ENCODE measurements at places on chromosomes 1 and 21.

DNA sequence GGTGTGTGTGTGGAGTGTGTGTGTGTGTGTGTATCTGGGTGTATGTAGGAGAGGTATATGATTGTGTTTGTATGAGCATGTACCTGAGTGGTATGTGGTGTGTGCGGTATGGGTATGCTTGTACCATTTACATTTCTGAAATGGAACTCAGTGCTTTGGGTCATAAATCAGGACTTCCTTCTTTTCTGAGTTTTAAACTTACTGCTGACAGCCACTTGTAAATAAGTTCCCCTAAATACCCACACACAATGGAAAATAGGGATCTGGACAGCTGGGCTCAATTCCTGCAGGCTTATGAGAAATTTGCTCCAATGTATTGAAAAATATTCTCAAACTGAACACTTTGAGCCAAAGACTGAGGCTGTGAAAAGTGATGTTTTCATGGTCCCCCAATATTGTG, 293.6 kb downstream of the HLX start:
- DNase-seq, result no peak

GRCh38 chr1:111907321-111907720, 82.1 kb downstream of the KCND3 start:
- no peak for DNase-seq

- no peak for DNase-seq
Measured at GRCh38 chr21:30674312-30674711, 31.6 kb downstream of the KRTAP20-3 start.

- DNase-seq, result no peak
Measured at GRCh38 chr21:28928578-28929420, 63.9 kb downstream of the LTN1 start.

GRCh38 chr1:69321311-69321710, 246.4 kb upstream of the LRRC7 start:
- DNase-seq, result no peak

DNA sequence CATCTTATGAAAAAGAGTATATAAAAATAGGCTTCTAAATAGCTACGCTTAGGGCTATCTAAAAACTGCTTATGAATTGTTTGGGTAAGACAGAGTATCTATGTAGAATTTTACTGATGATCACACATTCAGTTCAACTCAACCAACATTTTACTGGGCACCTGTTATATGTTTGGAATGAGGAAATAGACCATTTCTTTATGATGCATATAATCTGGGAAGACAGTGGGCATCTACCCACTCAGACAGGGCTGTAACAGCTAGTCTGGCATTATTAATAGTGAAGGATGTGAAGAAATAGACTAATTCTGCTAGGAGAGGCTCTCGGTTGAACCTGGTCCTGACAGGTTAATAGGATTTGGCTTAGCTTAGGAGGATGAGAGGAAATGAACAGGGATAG, 56.9 kb downstream of the TIAM1 start:
- no peak for DNase-seq

DNA sequence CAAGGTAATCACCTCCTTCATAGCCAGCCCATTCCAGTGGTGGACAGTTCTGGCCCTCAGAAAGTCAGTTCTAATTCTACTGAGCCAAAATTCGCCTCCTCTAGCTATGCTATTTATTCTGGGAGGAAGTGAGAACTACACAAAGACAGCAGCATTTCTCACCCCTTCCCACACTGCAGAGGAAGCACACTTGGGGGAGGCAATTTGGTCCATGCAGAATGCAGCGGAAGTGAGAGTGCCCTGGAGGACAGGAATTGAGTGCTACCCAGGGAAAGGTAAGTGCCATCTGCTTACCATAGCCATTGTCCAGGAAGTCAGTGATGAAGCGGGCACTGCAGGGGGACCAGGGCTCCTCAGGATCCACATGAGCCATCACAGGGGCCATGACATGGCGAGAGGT, 3.7 kb downstream of the ADAMTS4 start:
- DNase-seq, result no peak

DNA sequence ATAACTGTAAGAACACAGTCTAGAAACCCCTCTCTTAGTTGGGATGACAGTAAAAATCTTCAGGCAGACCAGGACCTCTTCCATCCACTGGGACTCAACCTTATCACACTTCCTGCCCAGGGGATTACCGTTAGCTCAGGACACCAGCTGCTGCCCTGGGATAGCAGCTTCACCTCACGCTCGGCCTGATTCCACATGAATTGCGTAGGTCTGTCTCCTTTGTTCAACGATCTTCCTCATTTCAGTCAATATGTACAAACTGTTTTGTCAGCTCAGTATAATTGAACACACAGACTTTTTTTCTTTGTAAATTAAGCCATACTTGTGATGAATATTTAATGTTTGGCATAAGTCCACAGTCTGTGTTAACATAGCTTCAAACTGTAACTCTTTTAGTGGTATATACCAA, 290.4 kb downstream of the GRIK1 start:
- DNase-seq, result no peak

GRCh38 chr1:203799971-203800370, 4.5 kb downstream of the ZBED6 start:
- no peak for DNase-seq

DNA sequence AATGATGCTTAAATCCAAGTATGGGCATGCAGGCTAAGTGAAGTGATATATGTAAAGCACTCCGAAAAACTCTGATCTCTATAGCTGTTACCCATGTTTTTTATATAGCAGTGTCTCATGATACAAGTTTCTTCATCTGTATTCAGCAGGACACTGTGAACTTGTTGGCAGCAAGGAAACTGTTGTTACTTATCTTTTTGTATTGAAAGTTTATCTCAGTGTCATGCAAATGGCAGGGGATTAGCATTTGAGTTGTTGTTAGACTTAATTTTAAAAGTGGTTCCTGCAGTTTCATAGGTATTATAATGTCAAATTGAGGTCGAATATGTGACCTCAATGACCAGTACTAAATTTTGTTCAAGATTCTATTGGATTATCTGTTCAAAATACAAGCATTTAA, 47.9 kb downstream of the NCAM2 start:
- DNase-seq, result no peak

DNA sequence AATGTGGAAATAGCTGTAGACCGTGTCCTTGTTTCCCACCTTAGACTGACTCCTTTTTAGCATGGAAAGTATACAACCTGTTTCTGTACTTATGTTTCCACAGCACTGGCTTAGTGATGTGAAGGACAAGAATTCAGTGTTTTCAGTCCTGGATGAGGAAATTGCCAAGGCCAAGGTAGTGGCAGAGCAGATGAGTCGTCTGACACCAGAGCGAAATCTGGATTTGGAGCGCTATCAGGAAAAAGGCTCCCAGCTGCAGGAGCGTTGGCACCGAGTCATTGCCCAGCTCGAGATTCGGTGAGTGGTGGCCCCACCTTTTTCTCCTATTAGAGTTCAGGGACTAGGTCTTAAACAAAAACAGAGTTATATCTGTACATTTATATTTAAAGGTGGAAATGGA, 112.6 kb downstream of the MACF1 start:
- DNase-seq, result no peak

GRCh38 chr1:229091721-229092136, 179.2 kb upstream of the RAB4A start:
- no peak for DNase-seq

- DNase-seq, result no peak
Measured at GRCh38 chr21:39845571-39846130, 21.6 kb upstream of the PCP4 start.

Data from H9 (cell line).